ENCODE measurements at places on chromosomes 12 and 14.

DNA sequence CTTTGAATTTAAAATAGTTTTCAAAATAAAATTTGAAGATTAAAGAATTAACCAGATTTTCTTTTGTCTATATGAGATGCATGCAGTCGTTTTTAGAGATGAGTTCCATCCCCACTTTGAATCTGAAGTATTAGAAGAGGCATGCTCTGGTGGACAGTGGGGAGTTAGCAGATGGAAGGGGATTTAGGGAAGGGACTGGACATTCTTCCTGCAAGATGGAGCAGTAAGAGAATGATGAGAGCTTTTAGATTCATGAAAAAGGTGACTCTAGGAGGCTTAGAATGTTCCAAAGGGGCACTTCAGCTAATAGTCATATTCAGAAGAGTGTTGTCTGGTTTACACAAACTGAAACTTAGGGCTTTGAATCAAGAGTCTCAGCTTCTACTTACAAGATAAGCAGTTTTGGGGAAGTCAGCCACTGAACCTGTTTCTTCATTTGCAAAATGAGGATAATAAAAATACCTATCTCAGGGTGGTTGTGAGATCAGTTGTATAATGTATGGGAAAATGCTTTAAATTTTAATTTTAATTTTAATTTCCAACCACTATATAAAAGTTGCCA lies 3.7 kb downstream of the ZBTB1 start:
- no peak for DNase-seq

GRCh38 chr12:43213608-43214007 lies 338.4 kb downstream of the ADAMTS20 start:
- no peak for DNase-seq

GRCh38 chr12:63919756-63920155 lies 75.3 kb downstream of the SRGAP1 start:
- no peak for DNase-seq

DNA sequence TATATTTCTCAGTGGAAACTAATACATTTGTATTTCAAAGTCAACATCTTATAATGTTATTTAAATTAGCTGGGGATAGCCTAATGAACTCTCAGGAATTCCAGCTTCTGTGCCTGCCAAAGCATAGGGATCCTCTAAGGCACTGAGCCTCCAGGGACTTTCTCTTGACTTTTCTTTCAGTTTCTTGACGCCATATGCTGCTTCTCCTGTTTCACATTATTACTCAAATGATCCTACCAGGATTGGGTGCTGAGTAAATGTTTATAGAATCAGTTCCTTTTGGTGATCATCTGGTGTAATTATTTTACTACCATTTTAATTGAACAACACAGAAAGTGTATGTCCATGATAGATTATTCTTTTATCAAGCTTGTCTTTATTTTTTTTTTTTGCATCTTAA lies 7.9 kb downstream of the METTL25 start:
- no peak for DNase-seq

- peak; percentile 78 for DNase-seq
Measured at GRCh38 chr14:63203618-63204406, 431 bp upstream of the RHOJ start.

GRCh38 chr14:43671716-43672485 lies 835.2 kb downstream of the FSCB start:
- no peak for DNase-seq

DNA sequence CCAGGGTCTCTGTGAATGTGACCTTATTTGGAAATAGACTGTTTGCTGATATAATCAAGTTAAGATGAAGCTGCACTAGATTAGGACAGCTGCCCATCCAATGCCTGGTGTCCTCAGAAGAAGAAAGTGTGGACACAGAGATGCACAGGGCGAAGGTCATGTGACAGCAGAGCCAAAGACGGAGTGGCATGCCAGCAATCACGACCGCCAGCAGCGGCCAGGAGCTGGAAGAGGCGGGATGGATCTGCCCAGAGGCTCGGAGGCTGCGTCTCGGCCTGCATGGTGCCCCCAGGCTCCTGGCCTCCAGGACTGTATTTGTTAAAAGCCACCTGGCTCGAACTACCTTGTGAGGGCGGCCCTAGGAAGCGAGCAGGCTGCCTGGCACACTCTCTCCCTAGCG lies 76.5 kb downstream of the RFLNA start:
- no peak for DNase-seq

DNA sequence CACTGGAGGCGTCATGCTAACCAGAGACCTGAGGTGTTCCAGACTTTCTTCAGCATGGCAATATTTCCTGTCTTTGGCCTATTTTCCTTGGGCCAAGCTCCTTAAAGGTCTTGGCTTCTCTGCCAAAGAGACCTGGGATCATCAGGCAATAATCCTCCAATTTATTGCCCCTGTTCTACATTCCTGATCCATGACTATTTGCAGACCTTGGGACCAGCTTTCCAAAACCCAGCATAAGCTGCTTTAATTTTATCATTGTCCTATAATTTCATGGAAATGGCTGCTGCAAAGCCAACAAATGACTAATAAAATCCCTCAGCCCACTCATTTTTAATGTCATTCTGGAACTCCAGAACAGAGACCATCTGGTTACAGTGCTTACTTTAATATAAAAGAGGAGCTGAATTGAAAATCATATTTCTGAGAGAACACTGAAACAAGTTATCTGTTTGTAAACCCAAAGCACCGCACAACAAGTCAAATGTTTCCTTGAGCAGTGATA lies 166.9 kb upstream of the BTG1 start:
- DNase-seq = no peak

- no peak for DNase-seq
Measured at GRCh38 chr14:72649603-72650227, 244.2 kb downstream of the DPF3 start.

- no peak for DNase-seq
Measured at GRCh38 chr12:8637244-8637643, 24.6 kb upstream of the AICDA start.
